ENCODE measurements at places on chromosomes 1 and 21.

GRCh38 chr1:220682901-220683576 lies 7.1 kb upstream of the C1orf115 start:
- DNase-seq, result no peak

GRCh38 chr1:245957427-245957826 lies 549.7 kb downstream of the SMYD3 start:
- no peak for DNase-seq

- DNase-seq, result no peak
Observed at GRCh38 chr1:225470211-225471108, 42.6 kb upstream of the LBR start.

GRCh38 chr1:99176753-99177152 lies 87.5 kb upstream of the PLPPR4 start:
- DNase-seq, result no peak

- no peak for DNase-seq
Observed at GRCh38 chr21:17779496-17779895, 39.7 kb downstream of the C21orf91 start.

DNA sequence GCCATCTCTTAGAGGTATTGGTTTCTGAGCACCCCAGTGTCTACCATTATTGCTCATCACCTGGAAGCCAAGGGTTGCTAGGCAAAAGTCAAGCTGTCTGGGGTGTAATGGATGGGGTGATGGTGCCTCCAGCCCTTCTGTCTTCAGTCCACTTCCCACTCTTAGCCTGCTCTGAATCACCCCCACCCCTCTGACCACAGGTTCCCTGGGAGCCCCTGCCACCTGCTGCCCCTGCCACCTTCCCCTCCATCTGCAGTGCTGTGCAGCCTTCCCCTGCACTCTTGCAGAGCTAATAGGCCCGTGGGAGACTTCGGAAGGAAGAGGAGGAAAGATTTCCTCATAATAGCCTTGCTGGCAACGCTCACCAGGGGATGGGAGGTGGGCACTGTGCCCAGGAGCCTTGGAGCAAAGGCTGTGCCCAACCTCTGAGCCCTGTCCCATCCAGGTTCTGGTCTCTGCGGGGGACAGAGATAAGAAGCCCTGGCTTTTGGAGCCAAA lies 35.5 kb downstream of the CAPN2 start:
- DNase-seq, result no peak

DNA sequence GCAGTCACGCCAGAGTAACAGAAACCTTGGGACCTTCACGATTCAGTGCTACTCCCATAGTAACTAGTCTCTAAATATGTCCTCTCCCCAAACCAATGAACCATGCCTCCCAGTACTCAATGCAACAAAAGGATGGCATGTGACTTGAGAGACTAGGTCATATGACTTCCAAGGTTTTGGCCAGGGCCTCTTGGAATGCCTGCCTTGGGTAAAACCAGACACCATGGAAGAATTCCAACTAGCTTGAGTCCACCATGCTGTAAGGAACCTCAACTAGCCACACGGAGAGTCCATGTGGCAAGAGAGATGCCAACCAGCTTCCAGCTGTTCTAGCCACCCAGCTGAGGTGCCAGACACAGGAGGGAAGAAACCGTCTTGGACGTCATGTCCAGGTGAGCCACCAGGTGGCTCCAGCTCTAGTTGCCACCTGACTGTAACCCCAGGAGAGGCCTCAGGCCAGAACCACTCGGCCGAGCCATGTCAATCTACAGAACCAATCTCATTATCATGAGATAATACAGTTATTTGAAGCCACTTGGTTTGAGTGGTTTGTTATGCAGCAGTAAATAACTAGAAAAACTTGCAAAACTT lies 115.0 kb downstream of the SYF2 start:
- DNase-seq, result peak; percentile 49

DNA sequence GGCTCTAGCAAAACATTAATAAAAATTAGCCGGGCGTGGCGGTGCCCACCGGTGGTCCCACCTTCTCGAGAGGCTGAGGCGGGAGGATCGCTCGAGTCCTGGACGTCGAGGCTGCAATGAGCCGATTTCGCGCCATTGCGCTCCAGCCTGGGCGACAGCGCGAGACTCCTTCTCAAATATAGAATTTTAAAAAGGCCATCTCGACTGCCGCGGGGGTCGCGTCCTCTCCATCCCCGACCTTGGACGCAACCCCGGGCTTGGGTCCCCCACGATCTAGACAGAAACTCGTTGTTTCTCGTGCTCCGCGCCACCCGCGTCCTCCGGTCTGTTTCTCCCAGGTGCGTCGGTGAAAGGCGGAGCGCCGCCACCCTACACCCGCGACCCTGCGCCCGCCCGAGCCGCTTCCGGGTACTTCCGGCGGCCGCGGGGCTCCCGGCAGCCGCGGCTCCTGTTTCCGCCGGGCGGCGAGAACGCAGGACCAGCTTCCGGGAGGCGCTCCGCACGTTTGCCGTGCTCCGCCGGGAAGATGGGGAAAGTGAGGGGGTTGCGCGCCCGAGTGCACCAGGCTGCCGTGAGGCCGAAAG lies at the start of gene SLX9:
TSS of gene SLX9 (plus strand) at position 498 of the 584 bp plus-strand sequence. CDS start at position 527, 29 bp downstream.
- peak; percentile 89 for DNase-seq

DNA sequence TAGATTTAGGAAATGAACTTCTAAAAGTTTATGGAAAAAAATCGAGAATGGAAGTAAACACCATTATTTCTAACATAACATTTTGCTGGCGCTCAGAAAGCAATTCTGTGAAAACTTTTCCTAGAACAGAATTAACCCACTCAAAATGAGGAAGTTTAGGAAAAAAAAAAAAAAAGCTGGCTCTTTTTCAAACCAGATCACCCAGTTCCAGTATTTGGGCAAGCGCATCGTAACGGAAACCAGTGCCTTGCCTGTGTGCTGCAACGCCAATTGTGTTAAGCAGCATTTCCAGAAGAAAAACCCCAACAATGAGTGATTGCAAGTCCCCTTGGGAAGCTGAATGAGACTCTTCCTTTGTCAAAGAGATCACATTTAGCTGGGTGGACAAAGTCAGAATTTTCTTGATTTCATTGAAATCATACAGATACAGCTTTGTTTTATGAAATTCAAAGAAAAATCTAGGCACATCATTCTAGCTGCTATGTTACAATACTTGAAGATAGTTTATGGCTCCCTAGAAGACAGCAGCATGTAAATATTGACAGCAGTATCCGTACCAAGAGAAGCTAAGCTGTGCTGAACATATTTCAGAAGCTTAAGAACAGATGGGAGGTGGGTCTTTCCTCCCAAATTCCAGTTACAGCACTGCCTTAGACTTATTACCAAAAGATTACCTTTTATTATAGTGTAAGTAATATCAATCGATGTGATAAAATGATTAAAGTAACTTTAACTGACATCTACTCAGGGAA lies 113.4 kb downstream of the ERG start:
- DNase-seq, result no peak

GRCh38 chr1:244665771-244666217 lies 12.9 kb downstream of the DESI2 start:
- no peak for DNase-seq

DNA sequence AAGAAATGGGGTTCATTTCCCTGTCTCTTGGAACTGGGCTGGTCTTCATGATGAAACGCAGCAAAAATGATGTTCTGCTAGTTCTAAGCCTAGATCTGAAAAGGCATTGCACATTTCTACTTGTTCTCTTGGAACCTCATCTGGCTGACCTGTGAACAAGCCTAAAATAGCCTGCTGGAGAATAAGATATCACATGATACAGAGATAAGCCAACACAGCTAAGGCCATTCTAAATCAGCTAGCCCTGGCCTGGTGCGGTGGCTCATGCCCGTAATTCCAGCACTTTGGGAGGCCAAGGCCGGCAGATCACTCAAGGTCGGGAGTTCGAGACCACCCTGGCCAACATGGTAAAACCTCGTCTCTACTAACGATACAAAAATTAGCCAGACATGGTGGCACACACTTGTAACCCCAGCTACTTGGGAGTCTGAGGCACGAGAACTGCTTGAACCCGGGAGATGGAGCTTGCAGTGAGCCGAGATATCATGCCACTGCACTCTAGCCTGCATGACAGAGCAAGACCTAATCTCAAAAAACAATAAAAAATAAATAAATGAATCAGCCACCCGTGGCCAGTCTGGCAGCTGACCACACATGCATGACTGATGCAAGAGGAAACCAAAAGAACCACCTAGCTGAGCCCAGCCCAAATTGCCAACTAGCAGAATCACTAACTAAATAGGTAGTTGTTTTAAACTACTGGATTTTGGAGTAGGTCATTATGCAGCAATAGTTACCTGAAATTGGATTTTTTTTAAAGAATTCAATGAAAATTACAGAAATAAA lies 18.0 kb downstream of the CD244 start:
- no peak for DNase-seq

- no peak for DNase-seq
Observed at GRCh38 chr1:219659684-219660083, 46.8 kb upstream of the ZC3H11B start.

DNA sequence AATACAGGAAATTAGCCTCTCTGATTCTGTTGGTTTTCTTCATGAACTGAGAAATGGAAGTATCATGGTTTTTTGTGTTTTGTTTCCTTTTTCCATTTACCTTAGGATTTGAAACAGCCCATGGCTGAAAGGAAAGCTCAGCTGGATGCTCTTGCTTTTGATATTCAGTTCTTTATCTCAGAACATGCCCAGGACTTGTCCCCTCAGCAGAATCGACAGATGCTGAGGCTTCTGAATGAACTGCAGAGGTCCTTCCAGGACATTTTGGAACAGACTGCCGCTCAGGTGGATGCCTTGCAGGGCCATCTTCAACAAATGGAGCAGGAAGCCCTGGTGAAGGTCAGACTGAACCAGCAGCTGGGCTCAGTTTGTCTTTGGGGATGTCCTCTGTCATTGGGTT lies 142.4 kb downstream of the MACF1 start:
- DNase-seq, result no peak

DNA sequence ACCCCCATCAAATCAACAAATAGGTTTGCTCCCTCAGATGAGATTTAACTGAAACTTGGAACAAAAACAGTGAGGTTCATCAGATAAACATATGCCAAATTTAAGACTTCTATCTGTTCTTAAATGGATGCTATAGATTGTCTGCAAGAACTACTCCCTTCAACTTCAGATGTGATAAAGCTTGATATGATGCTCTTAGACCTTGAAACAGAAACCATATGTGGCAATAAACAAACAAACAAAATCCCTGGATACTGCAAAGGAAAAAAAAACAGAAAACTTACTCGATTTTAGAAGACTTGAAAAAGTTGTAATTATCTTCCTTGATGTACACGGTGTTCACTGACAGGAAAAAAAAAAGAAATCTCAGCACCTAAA lies 286.1 kb upstream of the USP25 start:
- no peak for DNase-seq

DNA sequence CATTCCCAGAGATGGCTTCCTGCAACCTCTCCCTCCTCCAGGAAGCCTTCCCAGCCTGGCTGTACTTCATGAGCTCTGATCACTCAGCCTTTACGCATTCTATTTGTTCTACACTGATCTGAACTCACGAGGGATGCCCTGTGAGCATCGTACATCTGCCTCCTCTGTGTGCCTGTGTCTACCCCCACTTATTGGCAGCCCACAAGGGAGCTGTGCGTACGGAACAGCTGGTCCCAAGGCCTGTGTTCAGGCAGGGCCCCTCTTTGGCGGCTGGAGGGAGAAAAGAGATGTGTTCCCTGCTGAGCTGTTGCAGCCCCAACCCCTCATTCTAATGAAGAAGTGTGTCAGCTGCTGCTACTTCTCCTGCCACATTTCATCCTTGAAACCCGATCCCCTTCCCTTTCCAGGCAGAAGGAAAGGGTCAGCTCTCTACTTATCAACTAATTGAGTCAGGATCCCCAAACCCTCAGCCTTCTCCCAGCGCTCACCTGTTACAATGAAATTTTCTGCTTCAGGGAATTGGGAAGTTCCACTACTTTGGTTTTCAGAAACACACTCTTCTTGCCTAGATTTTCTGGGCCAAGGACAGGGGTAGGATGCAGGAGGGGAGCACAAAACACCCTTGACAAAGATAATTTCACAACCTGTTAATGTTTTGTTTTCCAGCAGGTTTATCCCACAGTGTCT lies 3.2 kb downstream of the INKA2 start:
- DNase-seq, result no peak

- no peak for DNase-seq
Observed at GRCh38 chr1:90175490-90176167, 180.7 kb downstream of the ZNF326 start.

GRCh38 chr1:8155528-8156186 lies 129.5 kb upstream of the ERRFI1 start:
- DNase-seq, result no peak

Measured in stimulated activated naive CD8-positive, alpha-beta T cell treated with anti-CD3 and anti-CD28 coated beads, Interleukin-15, Interleukin-2, amounts not matched to agents 100 U/mL and 50 U/mL, for 24 hours (primary cell).